ENCODE measurements at places on chromosomes 11 and 22.

- peak; percentile 30 for DNase-seq
Observed at GRCh38 chr11:130431331-130431773, 2.9 kb upstream of the ADAMTS8 start.

DNA sequence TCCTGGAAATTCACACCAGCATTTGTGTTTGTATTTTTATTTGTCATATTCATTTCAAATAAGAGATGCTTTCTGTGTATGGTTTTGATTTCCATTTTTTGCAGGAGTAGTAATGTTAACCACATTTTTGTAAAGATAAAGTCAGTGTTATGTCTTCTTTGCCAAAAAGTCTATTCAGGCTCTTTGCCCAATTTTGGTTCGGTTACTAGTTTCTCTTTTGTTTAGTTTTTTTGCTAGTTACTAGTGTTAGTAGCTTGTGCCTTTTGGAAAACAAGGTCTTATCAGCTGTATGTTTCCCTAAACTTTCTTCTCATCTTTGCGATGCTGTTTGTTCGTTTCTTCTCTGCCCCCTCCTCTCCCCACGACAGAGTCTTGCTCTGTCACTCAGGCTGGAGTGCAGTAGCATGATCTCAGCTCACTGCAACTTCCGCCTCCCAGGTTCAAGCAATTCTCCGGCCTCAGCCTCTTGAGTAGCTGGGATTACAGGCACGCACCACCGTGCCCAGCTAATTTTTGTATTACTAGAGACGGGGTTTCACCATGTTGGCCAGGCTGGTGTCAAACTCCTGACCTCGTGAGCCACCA lies 112.3 kb upstream of the GRK3 start:
- DNase-seq = no peak

DNA sequence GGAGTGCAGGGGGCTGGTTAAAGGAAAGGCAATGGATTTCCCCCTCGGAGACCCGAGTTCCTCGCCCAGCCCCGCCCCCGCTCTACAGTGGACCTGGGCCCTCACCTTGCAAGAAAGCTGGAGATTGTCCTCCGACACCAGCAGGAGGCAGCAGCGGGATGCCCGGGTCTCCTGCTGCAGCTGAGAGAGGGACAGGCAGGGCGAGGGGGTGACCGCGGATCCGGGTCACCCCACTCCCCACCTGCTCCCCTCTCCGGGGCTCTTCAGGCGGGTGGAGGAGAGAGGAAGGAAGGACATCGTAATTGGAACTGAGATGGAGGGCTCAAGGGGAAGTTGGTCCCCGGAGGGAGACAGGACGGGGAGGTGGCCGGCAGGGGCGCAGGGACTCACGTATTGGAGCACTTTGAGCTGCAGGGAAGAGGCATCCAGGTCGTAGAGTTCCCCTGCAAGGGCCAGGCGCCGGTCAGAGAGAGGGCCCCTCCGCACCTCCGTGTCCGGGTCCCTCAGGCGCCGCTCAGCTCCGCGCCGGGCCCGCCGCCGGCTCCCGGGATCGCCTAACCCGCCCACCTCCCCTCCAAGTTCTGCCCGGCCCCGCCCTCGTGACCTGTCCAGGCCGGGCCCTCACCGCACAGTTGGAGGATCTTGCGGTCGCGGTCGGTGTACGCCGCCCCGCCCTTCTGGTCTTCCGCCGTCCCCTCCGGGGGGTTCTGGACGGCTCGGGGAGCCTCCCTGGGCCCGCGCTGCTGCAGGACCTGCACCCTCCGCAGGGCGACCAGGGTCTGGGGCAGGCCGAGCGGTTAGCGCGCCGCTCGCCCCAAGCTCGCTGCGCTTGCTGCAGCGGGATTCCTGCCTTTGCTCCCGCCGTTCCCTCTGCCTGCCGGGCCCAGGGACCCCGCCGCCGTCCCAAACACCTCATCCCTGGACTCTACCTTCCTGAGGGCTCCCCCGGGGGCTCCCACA lies 84.1 kb downstream of the PDE2A start:
- peak; percentile 25 for DNase-seq

DNA sequence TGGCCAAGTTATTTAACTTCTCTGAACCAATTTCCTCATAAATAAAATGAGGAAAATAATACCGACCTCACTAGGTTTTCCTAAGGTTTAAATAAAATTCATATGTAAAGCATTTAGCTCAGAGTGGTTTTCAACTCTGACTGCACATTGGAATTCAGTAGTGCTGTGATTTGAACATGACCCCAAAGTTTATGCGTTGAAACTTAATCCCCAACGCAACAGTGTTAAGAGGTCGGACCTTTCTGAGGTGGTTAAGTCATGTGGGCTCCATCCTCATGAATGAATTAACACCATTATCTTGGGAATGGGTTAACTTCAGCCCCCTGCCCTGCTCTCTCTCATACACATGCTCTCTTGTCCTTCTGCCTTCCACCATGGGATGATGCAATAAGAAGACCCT lies 322.2 kb downstream of the AASDHPPT start:
- no peak for DNase-seq

DNA sequence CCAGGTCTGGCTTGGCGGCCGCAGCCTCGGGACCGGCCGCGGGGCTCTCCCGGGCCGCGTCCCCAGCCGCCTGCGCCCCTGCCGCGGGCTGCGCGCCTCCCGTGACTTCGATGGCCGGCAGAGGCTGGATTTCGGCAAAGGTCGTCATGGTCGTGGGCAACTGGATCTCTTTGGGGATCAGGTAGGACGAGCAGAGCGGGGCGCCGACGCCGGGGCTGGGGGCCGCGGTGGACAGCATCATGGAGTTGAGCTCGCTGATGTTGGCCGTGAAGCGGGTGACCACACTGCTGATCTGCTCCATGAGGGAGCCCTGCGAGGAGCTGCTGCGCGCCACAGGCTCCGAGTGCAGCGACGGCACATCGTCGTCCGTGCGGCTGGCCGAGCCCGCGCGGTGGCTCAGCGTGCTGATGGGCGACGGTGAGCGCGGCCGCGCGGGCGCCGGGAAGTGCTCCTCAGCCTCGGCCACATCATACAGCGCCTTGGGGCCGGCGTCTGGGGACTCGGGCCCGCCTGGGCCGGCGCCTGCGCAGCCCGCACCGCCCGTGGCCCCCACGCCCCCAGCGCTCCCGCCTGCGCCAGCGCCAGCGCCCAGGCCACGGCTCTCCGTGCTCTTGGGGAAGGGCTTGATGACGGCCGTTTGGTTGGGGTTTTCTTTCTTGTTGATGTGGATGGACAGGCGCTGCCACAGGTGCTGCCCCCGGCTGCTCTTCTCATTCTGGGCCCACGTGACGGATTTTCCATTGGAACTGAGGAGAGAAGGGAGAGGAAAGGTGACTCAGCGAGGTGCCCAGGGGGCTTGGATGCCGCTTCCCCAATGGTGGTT lies 171.4 kb upstream of the CTSC start:
- no peak for DNase-seq

DNA sequence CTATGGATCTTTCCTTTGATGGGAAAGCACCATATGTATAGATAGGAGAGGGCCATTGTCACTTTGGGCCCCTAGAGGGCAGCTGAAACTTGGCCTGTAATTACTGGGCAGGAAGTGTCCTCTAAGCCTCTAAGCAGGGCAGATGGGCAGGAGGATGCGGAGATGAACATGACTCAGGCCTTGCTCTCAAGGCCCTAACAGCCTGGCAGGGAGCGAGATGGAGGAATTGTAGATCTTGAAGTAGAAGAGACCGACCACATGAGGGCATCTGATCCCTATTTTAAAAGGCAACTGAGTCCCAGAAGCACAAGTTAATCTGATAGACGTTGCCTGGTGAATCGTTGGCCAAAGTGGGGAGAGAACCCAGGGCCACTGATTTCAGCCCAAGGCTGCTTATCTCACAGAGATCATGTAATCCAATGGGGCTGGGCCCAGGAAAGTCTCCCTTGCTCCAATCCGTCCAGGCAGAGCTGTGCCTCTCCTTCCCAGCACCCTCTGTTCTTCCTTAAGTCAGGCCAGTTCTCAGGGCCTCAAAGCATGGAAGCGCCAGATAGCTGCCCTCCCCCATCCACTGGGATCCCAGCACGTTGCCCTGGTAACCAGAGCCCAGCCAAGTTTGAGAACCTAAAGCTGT lies 2.5 kb upstream of the SEPTIN3 start:
- no peak for DNase-seq

GRCh38 chr11:9568854-9569587 lies 4.4 kb upstream of the WEE1 start:
- no peak for DNase-seq

Measured in stimulated activated CD8-positive, alpha-beta memory T cell treated with anti-CD3 and anti-CD28 coated beads, Interleukin-7, amount 100 ng/mL, for 4 hours (primary cell).